ENCODE measurements at places on chromosomes 13 and 19.

- no peaks in the 10 kb centered on the region for H3K27me3 ChIP-seq
- H3K4me1 ChIP-seq = peaks cover 40% of the 10 kb centered on the region
- no peaks in the 10 kb centered on the region for H3K36me3 ChIP-seq
- peak overlapping the region; percentile 96 for H3K27ac ChIP-seq
- H3K4me3 ChIP-seq = peak overlapping the region; percentile 57
- DNase-seq = no peak
Measured at GRCh38 chr13:106100171-106100919, 435.1 kb downstream of the EFNB2 start.

GRCh38 chr13:25217023-25217885 lies 45.2 kb upstream of the AMER2 start:
- H3K4me1 ChIP-seq = no peaks in the 10 kb centered on the region
- no peak for DNase-seq
- no peaks in the 10 kb centered on the region for H3K36me3 ChIP-seq
- no peak overlapping the region for H3K4me3 ChIP-seq

DNA sequence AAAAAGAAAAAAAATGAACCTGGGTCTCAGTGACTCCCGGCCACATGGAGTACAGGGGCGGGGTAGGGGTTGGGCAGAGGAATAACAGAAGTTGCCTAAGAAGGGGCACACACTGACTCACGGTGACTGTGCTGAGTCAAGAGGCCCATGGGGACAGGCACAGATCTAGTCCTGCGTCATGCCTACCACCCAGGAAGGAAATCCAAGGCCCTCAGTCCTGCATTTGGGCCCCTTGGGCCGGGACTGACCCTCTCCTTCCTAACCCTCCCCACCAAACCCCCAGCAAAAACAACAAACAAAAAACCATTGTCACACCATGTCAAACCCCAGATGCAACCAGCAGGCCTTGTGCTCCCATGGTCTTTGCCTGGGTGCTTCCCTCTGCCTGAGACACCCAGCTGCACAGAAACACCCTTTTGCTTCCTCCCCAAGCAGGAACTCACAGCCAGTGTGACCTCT lies 9.6 kb upstream of the NOTCH3 start:
- H3K36me3 ChIP-seq = no peaks in the 10 kb centered on the region
- H3K4me1 ChIP-seq = no peaks in the 10 kb centered on the region
- H3K27me3 ChIP-seq = no peaks in the 10 kb centered on the region
- no peak for DNase-seq
- H3K27ac ChIP-seq = peak overlapping the region; percentile 85

DNA sequence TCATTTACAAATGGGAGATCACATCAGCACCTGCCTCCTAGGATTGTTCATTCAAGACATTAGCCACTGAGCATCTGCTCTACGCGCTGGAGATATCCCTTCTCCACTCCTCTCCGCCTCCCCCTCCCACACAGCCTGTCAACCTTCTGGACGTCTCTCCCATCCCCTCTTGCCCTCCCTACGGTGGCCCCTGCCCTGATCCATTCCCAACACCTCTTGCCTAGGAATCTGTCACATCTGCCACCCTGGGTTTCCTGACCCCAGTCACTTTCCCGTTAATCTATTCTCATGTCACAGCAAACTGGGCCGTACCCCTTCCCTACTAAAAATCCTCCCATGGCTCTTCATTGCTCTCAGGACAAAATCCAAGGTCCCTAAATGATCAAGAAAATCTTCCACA lies 10.3 kb downstream of the DYRK1B start:
- H3K36me3 ChIP-seq = peaks cover 3% of the 10 kb centered on the region
- H3K27me3 ChIP-seq = no peaks in the 10 kb centered on the region
- no peak for DNase-seq

GRCh38 chr13:72384186-72384823 lies 343.1 kb downstream of the MZT1 start:
- no peaks in the 10 kb centered on the region for H3K36me3 ChIP-seq
- H3K27ac ChIP-seq = peak overlapping the region; percentile 8
- H3K27me3 ChIP-seq = no peaks in the 10 kb centered on the region
- no peak for DNase-seq
- H3K4me3 ChIP-seq = no peak overlapping the region
- no peaks in the 10 kb centered on the region for H3K4me1 ChIP-seq

DNA sequence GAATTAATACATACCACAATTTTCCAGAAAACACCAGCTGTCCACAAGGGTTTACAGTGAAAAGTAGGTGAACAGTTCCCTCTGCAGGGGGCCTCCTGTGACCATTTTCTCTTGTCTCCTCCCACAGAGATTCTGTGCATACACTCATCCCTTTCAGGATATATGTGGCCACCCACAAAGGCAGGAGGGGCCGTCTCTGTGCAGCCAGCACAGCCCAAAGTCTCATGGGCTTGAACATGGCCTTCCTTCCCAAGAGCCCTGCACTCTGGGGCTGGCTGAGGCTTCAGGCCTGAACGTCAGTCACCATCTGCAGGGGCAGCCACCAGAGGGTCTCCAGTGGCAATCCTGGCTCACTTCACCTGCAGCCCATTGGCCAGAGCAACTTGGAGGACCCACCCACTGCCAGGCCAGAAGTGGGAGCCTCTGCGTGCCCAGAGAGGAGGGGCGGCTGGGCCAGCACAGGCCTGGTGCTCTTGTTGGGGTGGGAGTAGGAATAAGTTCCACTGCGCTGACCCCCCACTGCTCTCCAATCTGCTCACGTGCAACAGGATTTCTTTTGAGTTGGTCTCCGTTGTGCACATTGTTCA lies 25.1 kb downstream of the TMEM161A start:
- DNase-seq = no peak
- peaks cover 11% of the 10 kb centered on the region for H3K27me3 ChIP-seq
- H3K36me3 ChIP-seq = no peaks in the 10 kb centered on the region
- H3K4me1 ChIP-seq = peaks cover 14% of the 10 kb centered on the region
- H3K27ac ChIP-seq = peak overlapping the region; percentile 63

DNA sequence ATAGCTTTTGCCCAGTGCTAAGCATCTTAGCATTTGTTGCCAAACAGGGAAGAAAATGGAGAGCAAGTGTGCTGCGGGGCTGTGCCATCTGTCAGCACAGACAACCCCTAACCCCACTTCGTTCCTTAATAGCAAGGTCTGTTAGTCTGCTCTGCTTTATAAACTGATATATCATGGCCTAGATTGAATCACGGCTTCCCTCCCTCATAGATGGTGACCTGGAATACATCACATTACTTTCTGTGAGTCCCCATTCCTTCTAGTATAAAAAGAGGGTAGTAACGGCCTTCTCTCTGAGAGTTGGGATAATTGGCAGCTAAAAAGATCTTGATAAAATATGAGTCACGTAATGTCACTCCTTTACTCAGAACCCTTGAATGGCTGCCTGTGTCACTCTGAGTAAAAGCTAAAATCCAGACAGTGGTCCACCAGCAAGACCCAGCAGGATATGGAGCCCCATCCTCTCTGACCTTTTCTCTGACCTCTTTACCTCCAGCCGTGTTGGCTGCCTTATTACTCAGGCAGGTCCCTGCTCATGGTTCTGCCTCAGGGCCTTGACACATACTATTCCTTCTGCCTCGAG lies 151.7 kb downstream of the DLEU7 start:
- no peaks in the 10 kb centered on the region for H3K27me3 ChIP-seq
- no peak overlapping the region for H3K27ac ChIP-seq
- H3K4me1 ChIP-seq = peaks cover 37% of the 10 kb centered on the region
- no peak for DNase-seq
- no peak overlapping the region for H3K4me3 ChIP-seq

DNA sequence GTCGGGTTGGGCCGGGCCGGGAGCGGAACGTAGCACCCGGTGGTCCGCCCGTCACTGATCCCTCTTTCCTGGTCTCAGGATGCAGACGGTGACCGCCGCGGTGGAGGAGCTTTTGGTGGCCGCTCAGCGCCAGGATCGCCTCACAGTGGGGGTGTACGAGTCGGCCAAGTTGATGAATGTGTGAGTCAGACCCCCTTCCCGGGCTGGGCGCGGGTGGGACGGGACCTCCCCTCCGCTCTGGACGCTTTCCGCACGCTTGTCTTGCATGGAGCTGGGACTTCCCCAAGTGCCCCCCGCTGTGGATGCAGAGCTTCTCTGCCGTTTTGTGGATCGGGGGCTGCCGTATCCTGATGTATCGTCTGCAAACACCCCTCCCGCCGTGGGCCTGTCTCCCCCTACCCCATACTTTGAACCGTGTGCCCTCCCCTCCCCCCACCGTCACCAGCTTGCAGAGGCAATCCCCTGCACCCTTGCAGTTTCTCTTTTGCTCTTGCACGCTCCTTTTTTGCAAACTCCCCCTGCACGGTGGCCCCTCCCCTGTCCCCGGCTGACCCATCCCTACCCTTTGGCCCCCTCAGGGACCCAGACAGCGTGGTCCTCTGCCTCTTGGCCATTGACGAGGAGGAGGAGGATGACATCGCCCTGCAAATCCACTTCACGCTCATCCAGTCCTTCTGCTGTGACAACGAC lies 669 bp downstream of the GADD45B start:
- peak overlapping the region; percentile 97 for H3K27ac ChIP-seq
- DNase-seq = no peak
- peaks cover 14% of the 10 kb centered on the region for H3K4me1 ChIP-seq

DNA sequence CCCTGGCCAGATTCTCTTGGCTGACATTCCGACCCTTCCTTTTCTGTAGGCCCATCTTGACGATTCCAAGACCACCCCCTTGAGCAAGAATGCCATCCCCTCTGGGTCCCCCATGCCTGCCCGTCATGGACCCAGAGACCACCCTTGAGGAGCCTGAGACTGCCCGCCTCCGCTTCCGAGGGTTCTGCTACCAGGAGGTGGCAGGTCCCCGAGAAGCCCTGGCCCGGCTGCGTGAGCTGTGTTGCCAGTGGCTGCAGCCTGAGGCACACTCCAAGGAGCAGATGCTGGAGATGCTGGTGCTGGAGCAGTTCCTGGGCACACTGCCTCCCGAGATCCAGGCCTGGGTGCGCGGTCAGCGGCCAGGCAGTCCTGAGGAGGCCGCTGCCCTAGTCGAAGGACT lies 978 bp downstream of the ZNF446 start:
- peak overlapping the region; percentile 96 for H3K4me3 ChIP-seq
- no peaks in the 10 kb centered on the region for H3K27me3 ChIP-seq
- no peaks in the 10 kb centered on the region for H3K36me3 ChIP-seq
- H3K4me1 ChIP-seq = peaks cover 10% of the 10 kb centered on the region
- peak overlapping the region; percentile 90 for H3K27ac ChIP-seq
- no peak for DNase-seq

GRCh38 chr13:61170856-61171255 lies 244.8 kb downstream of the PCDH20 start:
- H3K36me3 ChIP-seq = no peaks in the 10 kb centered on the region
- no peak overlapping the region for H3K27ac ChIP-seq
- H3K4me1 ChIP-seq = no peaks in the 10 kb centered on the region
- DNase-seq = no peak
- H3K27me3 ChIP-seq = no peaks in the 10 kb centered on the region

Measured in type B pancreatic cell (in vitro differentiated cells).